ENCODE measurements at places on chromosomes 4 and X. TPM values are rescaled to one million over a fixed set of nuclear protein-coding genes. Genes with fewer than 3 reads are reported as not detected.

Gene NRK
- total RNA-seq = not detected

Gene AFM
- total RNA-seq = not detected

Gene VGLL1
- not detected for total RNA-seq

Gene ADAMTS3
- total RNA-seq = not detected
